ENCODE measurements at places on chromosomes 12 and 14.

DNA sequence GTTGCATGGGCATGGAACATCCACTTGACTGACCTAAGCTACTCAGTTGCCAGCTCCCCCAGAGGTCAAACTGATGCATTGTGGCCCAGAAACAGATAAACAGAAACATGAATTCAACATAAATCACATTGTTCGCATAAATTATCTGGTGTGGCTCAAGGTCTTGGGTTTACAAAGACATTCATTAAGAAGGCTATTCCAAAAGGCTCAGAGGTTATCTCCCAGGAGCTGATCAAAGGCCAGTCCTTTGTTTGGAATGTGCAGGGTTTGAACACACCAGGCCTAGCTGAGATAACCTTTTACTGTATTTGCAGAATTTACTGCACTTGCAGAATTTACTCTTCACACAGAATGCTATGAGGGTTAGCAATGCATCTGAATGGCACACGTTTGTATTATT, 96.4 kb upstream of the DCD start:
- DNase-seq = no peak

- DNase-seq = no peak
Measured at GRCh38 chr14:34423445-34423844, 38.6 kb downstream of the SPTSSA start.

DNA sequence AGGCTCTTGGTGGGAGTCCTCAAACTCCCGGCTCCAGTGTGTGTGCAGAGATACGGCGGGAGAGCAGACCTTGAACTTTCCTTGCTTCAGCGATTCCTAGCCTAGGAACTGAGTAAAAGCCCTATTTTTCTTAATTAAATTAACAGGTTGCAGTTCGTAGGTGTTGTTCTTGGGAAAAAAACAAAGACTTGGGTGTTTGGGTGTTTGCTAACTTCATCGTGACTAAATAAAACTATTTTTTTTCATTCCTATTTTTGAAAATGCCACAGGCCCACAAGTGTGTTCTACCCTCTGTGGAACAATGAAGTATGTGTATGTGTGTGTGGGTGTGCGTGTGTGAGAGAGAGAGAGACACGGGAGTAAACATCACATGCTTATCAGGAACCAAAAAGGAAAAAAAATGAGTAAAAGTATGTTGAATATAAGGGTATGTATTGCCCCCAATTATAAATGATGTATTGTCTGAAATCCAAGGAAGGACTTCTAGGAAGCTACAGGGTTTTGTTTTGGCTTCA, 651 bp downstream of the TMEM117 start:
- DNase-seq = peak; percentile 9

- no peak for DNase-seq
Measured at GRCh38 chr12:33649992-33650391, 210.4 kb upstream of the SYT10 start.

- DNase-seq = peak; percentile 49
Measured at GRCh38 chr12:50188241-50188781, 21.1 kb upstream of the CERS5 start.

GRCh38 chr12:76611533-76611932, 52.0 kb upstream of the OSBPL8 start:
- peak; percentile 71 for DNase-seq

DNA sequence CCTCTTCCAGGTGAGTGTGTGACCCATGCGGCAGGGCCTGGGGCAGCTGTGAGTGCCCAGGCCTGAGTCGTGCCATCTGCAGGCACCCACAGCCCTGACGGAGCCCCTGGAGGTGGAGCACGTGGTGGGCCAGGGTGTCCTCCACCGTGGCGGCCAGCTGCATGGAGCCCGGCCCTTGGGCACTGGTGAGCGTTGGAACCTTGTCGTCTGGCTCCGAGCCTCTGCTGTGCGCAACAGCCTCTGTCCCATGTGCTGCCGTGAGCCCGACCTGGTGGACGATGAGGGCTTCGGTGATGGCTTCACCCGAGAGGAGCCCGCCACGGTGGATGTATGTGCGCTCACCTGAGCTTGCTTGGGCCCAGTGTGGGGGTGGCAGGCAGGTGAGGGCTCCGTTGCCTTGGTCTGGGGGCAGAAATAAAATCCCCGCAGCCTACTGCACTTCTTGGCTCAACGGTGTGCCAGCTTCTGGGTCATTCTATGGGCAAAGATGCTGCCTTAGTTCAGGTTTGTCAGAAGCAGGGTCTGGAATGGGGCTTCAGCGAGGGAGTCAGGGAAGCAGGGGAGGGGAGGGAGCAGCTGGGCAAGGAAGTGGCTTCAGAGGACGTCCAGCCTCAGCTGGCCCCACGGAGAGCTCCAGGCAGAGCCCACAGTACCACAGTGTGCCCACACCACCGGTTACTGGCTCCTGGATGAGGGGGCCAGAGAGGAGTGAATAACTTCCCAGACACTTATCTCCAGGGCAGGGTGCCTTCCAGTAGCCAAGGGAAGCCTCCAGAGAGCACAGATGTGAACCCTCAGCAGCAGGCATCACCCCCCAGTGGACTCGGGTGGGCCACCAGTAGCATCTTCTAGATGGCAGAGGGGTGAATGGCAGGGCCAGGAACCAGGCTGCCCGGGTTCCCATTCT, 1.2 kb upstream of the ARL6IP4 start:
- no peak for DNase-seq

- DNase-seq = no peak
Measured at GRCh38 chr14:24535737-24536136, 27.7 kb upstream of the CMA1 start.

GRCh38 chr12:127172861-127173260, 1094.1 kb upstream of the TMEM132C start:
- DNase-seq = no peak

DNA sequence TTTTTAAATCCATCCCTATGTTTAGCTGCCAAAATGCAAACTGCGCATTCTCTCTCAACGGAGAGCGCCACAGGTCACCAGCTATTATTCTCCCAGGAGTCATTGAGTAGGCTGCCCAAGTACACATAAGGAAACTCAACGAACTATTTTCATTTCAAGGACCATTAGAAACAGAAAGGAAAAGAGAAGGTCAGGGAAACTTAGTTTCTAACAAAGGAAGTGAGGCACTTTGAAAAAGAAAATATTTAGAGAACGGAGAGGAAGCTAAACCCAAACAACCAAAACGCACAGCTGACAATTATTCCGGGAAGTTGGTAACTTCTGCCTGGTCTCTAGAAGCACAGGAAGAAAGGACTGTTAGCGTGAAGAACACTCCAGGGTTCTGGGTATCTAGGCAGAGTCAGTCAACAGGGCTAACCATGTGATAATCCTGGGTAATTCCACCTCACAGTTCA, 23.5 kb downstream of the GPHB5 start:
- no peak for DNase-seq

DNA sequence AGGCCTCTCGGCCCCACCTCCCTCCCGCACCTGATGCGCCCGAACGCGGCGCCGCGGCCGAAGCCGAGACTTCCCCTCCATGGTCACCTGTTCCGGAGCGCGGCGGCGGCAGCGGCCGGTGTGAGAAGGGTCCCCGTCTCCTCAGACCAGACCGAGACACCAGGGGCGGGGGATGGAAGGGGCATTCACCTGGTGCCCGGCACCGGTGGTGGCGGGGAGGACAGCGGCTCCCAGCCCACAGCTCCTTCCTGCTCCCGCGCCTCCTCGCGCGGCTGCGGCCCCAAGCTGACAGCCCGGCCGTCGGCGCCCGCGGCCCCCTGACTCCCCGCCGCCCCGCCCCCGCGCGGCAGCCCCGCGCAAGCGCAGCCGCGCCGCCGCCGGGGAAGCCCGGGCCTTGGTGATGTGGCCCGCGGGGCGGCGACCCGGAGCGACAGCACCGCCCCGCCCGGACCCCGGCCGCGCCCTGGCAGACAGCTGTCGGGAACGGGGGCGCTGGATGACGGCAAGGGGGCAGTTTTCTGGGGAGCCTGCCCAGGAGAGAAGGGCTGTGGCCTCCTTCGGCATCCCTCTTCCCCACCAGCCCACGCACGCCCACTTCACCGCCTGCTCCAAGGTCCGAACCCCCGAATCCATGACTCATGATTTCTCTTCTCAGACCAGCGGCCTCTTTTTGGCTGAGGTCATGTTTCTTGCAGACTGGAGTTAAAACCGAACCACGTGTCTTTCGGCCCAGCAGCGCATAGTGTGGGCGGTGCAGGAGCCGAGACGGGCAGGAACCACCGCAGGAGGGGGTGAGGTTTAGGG, at the start of gene SLC41A2:
TSS of gene SLC41A2 (minus strand) at position 290 of the 804 bp plus-strand sequence. CDS start 29,763 bp downstream, outside the sequence.
- peak; percentile 94 for DNase-seq

- DNase-seq = no peak
Measured at GRCh38 chr14:24335461-24336171, 745 bp upstream of the ADCY4 start.

DNA sequence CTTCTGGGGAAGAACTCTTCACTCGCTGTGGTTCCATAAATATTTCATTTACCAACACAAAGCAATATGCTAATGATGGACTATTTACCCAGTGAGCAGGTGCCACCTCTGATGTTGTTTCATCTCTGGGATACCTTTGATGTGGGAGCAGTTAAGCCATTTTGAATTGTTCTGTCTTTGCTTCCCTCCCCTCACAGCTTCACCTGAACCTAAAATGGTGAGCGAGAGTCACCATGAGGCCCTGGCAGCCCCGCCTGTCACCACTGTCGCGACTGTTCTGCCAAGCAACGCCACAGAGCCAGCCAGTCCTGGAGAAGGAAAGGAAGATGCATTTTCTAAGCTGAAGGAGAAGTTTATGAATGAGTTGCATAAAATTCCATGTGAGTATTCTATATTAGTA, 352.7 kb downstream of the SYT1 start:
- DNase-seq = no peak

GRCh38 chr12:128133321-128134073, 133.5 kb upstream of the TMEM132C start:
- DNase-seq = no peak

- DNase-seq = no peak
Measured at GRCh38 chr12:33828326-33828725, 194.0 kb upstream of the ALG10 start.

- DNase-seq = no peak
Measured at GRCh38 chr12:55712700-55713415, 3.0 kb upstream of the BLOC1S1 start.

GRCh38 chr14:65281991-65282895, 130.3 kb upstream of the FUT8 start:
- peak; percentile 75 for DNase-seq
